ENCODE measurements at places on chromosomes 7 and 10.

GRCh38 chr10:92164036-92164696, 126.7 kb downstream of the CPEB3 start:
- DNase-seq: no peak

GRCh38 chr10:35569111-35569707, 35.9 kb upstream of the GJD4 start:
- no peak for DNase-seq

- no peak for DNase-seq
Observed at GRCh38 chr10:121365566-121365965, 232.7 kb downstream of the FGFR2 start.

DNA sequence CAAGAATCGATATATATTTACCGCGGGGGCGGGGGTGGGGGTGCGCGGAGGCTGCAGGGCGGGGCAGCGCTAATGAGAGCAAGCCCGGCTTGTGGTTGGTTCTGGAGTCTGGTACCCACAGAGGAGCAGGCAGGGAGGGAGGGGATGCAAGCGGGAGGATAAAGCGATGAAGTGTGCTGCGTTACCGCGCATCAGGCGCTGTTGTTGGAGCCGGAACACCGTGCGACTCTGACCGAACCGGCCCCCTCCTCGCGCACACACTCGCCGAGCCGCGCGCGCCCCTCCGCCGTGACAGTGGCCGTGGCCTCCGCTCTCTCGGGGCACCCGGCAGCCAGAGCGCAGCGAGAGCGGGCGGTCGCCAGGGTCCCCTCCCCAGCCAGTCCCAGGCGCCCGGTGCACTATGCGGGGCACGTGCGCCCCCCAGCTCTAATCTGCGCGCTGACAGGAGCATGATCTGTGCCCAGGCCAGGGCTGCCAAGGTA, at the start of gene HECW1:
Gene HECW1 (plus strand): TSS at position 189 of the 482 bp plus-strand sequence. CDS start 131,259 bp downstream, outside the sequence.
- DNase-seq: no peak

All from activated effector memory CD4-positive, alpha-beta T cell treated with Interleukin-2 at 50 U/mL for 16 hours (primary cell).